Hematopoietic multipotent progenitor cell treated with erythropoietin and hydrocortisone succinate and interleukin-3 and kit ligand, for 4 days (in vitro differentiated cells): ENCODE measurements at places on chromosomes 2 and 18.

DNA sequence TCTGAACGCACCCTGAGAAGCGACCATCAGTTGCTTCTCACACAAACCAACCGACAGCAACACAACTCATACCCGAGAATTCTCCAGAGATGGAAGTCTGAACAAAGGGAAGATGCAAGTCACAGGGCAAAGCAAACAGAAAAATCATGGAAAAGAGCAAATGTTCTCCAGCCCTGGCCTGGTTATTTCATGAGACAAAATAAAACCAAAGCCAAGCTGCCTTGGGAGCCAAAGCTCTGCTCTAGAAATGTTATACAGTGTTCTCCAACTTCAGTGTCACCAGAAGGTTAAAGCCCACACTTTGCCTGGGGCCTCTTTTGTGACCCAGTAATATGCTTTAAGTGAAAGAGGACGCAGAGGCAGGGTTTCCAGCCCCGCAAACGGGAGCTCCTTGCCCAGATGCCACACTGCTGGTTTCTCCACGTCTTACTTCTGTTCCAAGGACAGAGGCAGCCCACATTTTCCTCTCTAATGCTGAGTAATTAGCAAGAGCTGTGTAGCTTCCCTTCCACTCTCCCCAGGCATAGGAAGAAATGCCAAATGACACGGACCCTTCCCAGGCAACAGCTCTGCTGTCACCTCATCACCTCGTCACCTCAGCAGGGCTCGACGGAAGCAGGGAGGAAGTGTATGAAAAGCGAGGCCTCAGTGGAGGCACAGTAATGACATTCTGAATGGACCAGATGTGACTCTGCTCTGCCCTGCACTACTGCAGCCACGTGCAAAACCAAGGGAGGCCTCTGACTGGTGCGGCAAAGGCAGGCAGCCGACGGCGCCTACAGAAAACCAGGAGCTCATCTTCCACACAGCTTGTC, 64.7 kb downstream of the FBXO15 start:
- DNase-seq, result no peak

DNA sequence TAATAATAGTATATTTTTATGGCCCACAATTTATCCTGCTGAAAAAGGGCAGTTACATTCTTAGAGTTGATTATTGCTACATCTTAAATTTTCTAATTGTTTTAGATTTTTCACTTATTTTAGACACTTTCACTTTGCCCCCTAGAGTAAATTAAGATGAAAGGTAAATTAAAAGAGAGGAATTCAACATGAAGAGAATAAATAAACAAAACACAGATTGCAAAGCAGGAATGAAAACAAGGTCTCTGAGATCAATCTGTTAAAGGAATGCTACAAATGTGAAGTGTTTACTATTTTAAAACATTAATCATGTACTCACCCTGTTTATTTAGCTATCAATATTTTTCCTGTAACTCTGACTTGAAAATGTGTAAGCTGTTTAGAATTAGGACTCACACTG, 113.5 kb upstream of the ETAA1 start:
- DNase-seq, result no peak

GRCh38 chr2:16291226-16291625, 350.9 kb downstream of the MYCN start:
- DNase-seq, result no peak

GRCh38 chr18:67433971-67434370, 82.5 kb downstream of the DSEL start:
- no peak for DNase-seq

DNA sequence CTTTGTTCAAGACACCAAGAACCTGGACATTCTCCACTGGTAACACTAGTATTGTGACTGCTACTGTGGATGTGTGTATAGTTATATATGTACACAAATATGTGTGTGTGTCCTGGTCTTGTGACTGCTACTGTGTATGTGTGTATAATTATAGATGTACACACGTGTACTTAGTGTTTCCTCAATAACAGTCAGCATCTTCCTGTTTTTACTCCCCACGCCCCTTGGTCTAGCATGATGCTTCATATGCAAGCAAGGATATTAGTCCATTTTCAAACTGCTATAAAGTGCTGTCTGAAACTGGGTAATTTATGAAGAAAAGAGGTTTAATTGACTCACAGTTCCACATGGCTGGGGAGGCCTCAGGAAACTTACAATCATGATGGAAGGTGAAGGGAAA, 802.7 kb downstream of the RNF144A start:
- DNase-seq, result peak; percentile 4

- DNase-seq, result no peak
These were observed 13.8 kb upstream of the DSC3 start for GRCh38 chr18:31056296-31056695.

DNA sequence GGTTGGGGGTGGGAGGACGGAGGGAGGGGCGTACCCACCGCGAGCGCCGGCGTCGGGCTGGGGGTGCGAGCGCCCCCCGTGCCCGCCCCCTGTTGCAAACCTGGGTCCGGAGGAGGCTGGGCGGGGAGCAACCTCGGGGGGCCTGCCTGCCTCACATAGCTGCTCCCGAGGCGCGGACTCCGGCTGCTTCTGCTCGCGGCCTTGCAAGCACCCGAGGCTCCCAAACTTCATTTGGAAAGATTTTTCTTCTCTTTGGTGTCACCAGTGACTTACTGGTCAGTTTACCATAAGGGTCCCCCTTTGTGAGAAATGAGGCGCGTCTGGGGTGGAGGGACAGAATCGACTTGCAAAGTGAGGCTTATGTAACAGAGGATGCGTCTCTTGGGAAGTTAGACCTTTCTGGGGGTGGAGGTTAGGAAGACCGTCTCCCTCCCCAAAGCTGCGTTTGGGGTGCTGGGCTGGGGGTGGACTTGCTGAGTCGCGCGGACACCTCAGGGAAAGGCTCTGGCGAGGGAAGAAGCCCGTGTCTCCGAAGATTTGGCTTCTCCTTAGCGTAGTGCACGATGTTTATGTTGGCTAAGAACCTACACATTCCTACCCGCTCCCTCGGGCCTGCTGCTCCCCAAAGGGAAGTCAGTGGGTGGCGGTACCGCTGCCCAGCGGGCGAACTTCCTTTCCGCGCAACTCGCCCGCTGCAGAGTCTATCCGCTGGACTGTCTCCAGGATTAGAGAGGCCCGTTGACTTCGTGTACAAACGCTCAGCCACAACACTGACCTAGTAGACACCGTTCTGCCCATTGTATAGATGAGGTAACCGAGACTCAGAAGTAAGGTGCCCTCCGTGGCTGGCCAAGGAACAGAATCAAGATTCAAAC, 559 bp downstream of the TMEM37 start:
- DNase-seq, result peak; percentile 32

- peak; percentile 39 for DNase-seq
These were observed 49.1 kb upstream of the ZNF638 start for GRCh38 chr2:71282493-71282892.

DNA sequence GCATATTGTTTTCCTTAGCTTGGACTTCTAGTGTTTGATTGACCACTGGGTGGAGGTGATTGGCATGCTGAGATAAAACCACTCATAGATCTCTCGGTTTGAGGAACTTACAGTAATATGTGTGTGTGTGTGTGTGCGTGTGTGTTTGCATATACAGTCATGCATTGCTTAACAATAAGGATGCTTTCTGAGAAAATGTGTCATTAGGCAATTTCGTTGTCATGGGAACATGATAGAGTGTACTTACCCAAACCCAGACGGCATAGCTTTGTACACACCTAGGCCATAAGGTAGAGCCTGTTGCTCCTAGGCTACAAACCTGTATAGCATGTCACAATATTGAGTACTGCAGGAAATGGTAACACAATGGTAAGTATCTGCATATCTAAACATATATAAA, 167.3 kb downstream of the NYAP2 start:
- peak; percentile 24 for DNase-seq

- no peak for DNase-seq
These were observed 249.4 kb upstream of the KLHL29 start for GRCh38 chr2:23135481-23136100.

DNA sequence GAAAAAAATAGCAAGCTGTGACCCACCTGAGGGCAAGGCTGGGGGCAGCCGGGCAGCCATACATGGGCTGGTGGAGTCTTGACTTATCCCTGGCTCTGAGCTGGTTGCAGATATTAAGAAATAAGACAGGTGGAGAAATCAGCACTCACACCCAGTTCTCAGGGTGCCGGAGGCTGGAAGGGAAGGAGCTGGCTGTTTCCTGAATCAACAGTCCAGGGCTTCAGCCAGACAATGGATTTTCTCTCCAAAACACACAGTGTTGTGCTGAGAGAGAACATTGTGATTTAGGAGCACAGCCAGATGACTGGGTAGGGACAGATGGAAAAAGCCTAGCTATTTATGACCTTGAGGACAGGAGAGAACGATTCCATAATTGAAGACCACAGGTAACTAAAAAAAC, 208.8 kb downstream of the LDLRAD4 start:
- no peak for DNase-seq

DNA sequence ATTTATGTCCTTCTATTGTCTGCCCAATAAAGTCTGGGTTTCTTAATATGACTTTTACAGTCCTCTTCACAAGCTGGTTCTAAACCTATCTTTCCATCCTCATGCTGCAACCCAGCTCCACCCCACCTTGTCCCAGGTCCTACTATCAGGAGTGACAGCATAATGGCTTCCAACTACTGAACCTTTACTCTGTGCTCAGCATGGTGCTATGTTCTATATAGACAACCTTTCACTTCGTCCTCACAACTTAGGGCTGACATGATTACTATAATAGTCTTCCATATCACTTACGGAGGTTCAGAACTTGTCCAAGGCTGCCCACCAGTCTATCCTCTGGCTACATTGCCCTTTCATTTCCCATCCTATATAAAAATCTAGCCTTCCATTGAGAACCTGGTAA, 256.8 kb downstream of the ALK start:
- no peak for DNase-seq

- DNase-seq, result no peak
These were observed 33.0 kb downstream of the MRO start for GRCh38 chr18:50786864-50787263.

DNA sequence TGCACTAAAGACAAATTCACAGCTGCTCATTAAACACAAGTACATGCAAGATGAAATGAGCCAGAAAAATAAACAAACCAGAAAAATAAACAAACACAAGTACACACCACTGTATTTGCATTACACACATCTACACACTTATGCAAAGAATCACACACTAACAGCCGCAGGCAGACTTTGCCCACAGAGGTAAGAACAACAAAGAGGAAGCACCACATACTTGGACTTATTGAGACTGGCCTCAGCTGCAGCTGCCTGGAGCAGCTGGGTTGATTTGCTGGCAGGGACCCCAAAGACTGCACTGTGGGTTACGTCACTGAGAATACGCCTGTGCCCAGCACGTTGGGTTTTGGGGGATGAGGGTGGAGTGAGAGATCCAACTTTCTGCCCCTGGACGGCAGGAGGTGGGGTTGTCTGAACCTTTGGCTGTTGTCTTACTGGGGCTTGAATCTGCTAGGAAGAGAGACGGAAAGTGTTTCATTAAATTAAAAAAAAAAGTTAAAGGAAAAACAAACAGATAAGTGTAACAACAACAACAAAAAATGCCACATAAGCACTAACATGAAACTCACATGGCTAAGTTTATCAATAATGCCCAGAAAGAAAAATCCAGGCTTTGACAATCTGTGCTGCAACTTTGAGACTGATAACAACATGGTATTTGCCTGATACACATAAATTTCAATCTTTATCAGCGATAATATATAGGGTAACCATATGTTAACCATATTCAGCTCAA, 71.9 kb upstream of the NFU1 start:
- DNase-seq, result peak; percentile 50

DNA sequence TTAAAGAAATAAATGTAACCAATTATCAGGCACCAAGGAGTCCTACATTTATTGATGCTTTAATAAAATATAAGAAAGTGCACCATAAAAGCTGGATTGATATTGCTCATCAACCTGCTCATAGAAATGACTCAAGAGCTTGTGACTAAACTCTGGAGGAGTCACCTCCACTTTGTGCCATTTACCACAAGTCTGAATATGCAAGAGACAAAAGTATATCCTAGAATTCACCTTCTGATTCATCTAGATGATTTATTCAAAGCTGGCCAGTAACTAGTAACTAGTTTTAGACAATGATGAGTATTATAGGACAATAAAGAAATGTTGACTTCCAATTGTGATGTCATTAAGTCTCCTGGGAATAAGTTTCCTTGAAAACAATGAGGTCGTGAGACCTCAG, 146.0 kb upstream of the SOX11 start:
- no peak for DNase-seq

GRCh38 chr2:55968941-55969340, 45.4 kb upstream of the EFEMP1 start:
- DNase-seq, result no peak

GRCh38 chr2:140975237-140975636, 1155.6 kb downstream of the LRP1B start:
- DNase-seq, result no peak

GRCh38 chr2:113240915-113241911, 37.5 kb downstream of the PAX8 start:
- DNase-seq, result peak; percentile 42

- no peak for DNase-seq
These were observed 67.1 kb downstream of the RTP5 start for GRCh38 chr2:241936457-241937133.

DNA sequence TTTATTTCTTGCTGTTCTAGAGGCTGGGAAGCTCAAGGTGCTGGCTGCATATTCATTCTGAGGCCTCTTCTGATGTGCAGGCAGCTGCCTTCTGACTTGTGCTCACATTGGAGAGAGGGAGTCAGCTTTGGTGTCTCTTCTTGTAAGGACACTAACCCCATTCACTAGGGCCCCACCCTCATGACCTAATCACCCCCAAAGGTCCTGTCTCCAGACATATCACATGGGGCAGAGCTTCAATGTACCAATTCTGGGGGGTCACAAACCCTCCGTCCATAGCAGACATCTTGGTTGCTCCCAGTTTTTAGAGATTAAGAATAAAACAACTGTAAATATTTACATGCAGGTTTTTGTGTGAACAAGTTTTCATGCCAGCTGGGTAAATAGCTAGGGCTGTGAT, 109.1 kb downstream of the RTP5 start:
- no peak for DNase-seq

DNA sequence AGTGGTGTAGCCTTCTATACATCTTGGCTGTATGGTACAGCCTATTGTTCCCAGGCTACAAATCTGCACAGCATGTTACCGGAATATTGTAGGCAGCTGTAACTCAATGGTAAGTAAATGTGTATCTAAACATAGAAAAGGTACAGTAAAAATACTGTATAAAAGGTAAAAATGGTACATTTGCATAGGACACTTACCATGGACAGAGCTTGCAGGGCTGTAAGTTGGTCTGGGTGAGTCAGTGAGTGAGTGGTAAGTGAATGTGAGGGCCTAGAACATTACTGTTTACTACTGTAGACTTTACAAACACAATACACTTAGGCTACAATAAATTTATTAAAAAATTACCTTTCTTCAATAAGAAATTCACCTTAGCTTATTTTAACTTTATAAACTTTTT, 3.7 kb upstream of the MRPS9 start:
- DNase-seq, result no peak
